ENCODE measurements at places on chromosomes 6 and 20.

GRCh38 chr20:58523971-58524315 is 8.7 kb upstream of the APCDD1L start:
- no peak for DNase-seq

DNA sequence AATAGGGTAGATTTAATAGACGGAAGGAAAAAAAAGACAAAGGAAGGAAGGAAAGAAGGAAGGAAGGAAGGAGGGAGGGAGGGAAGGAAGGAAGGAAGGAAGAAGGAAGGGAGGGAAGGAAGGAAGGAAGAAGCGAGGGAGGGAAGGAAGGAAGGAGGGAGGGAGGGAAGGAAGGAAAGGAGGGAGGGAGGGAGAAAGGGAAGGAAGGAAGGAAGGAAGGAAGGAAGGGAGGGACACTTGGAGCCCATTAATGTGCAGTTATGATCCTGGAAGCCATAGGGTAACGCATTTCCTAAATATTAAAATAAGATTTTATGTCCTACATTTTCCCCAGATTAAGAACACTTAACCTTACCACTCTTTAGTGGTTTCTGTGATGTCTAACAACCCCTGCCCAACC is 465.7 kb downstream of the ADGRB3 start:
- no peak for DNase-seq

DNA sequence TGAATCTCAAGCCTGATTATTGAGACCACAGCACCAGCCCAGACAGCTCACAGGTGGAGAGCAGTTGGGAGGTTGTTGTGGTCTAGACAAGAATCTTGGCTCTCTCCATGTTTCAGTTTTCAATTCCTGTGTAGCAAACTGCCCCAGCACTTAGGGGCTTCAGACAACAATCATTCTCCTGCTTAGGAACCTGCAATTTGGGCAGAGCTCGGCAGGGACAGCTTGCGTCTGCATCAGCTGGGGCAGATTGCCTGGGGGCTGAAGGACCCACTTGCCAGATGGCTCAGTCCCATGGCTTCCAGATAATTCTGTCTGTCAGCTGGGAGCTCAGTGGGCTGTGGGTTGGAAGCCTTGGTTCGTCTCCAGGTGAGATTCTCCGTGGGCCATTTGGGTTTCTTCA is 6.9 kb downstream of the TGM6 start:
- DNase-seq: no peak

- DNase-seq: no peak
Observed at GRCh38 chr6:32149932-32150870, 1.5 kb downstream of the PRRT1 start.

GRCh38 chr6:159176913-159177312 is 7.7 kb downstream of the FNDC1 start:
- DNase-seq: no peak

DNA sequence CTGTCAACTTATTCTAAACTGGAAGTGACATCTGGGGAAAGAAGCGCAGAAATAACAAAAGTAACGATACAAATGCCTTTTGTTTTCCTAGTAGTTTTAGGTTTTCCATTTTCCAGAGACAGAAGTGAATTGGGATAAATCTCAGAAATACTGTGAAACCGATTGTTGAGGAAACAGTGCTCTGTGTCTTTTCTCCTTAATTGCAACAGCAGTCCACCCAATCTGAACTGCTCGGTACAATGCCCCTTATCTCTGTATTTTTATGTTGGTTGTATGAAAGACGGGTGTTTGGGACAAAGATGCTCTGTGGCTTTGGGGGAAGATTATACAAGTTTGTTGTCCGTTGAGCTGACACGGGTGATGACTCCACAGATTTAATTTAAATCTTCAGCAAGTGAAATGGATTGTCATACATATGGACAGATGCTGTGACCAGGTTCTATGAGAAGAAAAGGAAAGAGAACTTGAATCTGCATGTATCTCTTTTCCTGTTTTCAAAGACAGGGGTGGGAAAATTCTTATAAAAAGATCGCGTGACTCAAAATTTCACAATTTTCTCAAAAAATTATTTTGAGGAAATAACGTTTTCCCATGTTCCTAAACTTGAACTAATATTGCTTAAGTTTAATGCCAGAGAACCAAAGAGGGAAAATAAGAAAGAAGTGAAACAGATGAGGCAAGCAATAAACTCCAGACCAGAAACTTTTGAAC is 41.2 kb downstream of the SASH1 start:
- DNase-seq: no peak

DNA sequence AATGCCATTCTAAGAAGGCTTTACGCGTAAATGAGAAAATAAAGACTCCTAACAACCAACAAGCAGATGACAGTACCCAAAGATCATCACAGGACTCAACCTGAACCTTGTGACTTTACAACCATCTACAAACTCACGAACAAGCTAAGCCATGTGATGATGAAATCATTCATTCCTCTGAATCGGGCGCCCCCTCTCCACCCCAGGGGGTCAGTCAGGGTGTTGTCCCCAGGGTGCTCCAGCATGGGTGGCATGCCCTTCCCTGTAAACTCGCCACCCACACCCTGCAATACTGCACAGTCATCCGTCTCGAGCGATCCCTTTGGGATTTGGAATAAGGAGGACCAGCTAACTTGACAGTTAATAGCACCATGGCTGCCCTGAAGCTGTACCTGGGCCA is 12.6 kb downstream of the SERPINB6 start:
- no peak for DNase-seq

DNA sequence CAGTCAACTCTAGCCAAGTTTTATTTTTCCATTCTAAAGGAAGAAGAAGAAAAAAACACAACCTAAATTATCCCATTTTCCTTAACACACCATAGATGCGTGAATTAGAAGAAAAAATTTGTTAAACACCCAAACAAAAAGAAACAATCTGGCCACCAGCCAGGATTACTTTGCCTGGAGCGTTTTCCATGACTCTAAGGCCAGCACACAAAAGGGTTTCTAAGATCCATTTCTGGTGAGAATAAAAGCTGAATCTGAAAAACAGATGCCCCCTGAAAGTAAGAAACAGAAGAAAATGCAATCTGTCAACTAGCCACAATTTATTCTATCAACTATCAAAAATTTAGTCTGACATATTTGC is 267.2 kb upstream of the SULF2 start:
- peak; percentile 20 for DNase-seq

- DNase-seq: no peak
Observed at GRCh38 chr6:100379386-100379785, 85.3 kb downstream of the SIM1 start.

GRCh38 chr6:134021396-134022122 is 30.9 kb downstream of the SLC2A12 start:
- DNase-seq: no peak

- DNase-seq: no peak
Observed at GRCh38 chr6:88626460-88626859, 337.0 kb downstream of the RNGTT start.

- no peak for DNase-seq
Observed at GRCh38 chr6:18845896-18846295, 458.7 kb downstream of the RNF144B start.

DNA sequence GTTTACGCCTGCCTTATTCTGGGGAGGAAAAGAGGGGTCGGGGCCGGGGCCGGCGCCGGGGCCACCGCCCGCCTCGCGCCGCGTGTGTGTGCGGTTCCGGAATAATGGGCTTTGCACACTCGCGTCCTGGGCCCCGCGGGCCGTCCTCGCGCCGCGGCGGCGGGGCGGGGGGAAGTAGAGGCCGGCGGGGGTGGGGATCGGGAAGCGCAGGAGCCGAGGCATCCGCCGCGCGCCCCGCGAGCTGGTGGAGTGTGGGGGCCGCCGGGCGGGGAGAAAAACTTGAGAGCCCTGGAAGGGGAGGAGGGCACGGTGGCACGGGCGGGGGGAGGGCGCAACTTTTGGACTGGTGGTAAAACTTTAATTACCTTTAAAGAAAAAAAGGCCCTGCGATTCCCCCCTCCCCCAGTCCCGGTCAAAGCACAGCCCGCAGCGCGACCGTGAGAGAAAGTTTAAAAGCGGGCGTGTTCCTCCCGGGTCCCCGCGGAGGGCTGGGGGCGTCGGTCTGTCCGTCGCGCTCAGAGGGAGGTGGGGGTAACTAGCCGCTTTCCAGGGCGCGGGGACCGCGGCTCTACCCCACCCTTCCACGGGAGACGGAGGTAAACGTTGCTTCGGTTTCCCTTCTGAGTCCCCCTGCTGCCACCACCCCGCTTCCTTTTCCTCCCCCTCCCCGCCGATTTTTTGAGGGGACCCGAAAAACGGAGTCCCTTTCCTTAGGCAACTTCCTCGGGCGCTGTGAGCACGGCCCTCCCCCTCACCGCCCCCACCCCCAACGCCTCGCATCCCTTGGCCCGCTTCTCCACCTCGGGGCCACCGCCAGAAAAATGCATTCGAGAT is 1.9 kb downstream of the L3MBTL3 start:
- DNase-seq: no peak

DNA sequence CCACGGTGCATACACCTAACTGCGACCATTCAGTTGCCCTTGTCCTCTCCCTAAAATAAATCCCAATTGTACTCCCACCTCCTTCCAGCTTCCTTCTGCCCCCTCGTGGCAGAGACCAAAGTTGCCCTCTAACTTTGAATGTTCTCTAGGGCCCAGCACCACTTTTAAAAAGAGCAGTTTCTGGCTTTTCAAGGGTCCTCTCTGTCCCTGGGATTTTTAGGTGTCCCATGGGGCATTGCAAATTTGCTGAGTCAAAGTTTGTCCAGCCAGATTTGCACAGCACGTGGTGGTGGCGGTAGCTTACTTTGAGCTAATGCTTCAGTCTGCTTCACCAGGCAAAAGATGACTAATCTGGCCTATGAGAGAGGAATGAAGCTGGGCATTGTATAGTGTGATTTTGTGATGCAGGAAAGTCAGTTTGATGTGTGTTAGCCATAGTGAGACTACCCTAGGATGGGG is 100.2 kb downstream of the PERP start:
- DNase-seq: peak; percentile 1

DNA sequence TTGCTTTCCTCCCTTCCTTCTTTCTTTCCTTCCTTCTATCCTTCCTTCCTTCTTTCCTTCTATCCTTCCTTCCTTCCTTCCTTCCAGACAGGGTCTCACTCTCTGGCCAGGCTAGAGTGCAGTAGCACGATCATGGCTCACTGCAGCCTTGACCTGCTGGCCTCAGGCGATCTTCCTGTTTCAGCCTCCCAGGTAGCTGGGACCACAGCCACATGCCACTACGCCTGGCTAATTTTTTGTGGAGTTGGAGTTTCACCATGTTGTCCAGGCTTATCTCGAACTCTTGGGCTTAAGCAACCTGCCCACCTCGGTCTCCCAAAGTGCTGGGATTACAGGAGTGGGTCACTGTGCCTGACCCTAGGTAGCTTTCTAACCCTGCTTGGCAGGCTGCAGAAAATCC is 12.2 kb upstream of the SEC63 start:
- DNase-seq: no peak

GRCh38 chr6:31308050-31308844 is 36.4 kb upstream of the HLA-C start:
- no peak for DNase-seq

DNA sequence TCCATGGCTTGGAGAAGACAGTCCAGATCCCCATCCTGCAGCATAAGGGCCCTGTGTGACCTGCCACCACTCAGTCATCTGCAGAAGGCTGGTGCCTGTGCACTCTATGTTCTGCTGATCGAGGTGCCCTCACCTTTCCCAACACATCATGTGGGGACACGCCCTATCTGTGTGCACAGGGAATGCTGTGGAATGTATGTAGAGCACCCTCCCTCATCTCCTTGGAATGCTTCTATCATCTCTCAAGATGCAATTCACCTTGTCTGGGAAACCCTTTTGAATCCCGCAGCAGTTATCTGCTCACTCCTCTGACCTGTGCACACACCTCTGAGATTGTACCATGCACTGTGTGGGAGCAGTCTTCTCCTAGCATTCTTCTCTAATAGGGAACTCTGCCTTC is 207.2 kb upstream of the SSTR4 start:
- no peak for DNase-seq

DNA sequence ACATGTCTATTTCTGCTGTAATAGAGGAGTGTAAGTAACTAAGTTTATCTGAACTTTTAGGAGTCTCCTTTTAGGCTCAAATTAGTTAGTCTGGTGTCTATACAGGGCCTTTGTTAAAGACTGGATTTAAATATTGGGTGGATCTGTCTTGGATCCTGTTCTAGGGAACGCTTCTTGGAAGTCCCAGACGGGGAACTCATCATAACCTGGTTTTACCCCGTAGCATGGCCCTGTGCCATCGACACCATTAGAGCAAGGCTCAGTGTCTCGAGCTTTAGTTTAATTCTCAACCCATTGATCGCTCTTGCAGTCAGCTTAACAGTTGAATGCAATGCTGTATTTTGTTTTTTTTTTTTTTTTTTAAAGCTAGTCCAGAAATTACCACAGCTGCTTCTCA is 89.9 kb downstream of the CARMIL1 start:
- no peak for DNase-seq

DNA sequence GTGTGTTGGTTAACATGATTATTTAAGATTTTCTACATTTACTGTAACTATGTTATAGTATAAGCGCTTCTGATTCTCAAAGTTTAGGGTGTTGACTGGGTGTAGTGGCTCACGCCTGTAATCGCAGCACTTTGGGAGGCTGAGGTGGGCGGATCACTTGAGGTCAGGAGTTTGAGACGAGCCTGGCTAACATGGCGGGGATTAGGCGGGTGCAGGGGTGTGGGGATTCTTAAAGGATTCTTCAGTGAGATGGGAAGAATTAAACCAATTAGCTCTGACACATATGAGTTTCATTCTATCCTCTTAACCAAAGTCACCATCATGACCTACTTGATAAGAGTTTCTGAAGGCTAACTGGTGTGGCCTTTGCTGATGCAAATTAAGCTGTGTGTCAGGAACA is 39.2 kb downstream of the GSTA4 start:
- DNase-seq: no peak

DNA sequence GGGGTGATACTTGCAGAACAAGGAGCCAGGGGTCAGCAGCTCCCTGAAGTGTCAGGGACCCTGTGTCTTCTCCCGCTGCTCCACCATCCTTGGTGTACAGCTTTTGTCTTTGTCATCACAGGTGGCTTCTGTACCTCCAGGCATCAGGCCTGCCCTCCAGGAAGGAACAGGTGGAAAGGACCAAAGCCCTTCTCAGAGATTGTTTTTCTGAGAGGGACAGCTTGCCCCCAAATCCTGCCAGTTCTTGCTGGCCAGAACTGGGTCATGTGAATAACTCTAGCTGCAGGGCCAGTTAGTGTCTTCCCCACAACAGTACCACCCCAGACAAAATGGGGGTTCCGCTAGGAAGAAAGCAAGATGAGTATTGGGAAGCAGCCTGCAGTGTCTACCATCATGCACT is 31.4 kb downstream of the SNPH start:
- no peak for DNase-seq

DNA sequence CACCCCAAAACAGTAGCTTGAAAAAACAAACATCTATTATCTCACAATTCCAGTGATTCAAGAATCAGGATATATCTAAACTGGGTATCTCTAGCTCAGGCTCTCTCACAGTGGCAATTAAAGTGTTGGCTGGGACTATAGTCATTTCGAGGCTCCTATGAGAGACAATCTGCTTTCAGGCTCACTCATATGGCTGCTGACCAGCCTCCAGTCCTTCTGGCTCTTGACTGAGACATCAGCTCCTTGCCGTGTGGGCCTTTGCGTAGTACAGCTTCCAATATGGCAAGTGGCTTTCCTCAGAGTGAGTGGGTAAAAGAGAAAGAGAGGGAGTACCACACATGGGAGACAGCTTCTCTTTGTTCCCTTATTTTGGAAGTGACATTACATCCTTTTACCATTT is 327.2 kb downstream of the CENPW start:
- DNase-seq: no peak

Data from midbrain (tissue), 1 donor.